ENCODE measurements at places on chromosomes 1 and 21.
A peak's percentile ranks its signal among the peaks of the same experiment; 100 is the strongest.

DNA sequence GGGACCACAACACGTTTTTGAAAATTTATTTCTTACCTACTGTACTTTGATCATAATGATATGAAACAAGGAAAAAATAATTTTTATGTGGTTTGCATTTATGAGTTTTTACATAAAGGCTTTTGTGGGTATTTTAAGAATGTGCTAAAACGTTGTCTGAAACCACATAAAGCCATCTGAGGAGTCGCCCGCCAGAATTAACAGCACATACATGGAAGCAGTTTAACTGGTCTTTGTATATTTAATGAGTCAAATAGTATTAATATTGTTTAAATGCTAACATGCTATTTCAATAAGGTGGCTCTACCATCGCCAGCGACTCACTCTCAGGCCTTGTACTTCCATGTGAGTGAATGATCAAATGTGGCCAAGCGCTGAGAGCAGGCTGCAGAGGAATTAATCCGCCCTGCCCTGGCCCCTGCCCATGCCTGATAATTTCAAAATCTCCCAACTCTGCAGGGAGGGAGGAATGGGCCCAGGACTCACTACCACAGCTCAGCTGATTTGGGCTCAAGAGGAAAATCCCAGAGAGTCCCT, 49.6 kb downstream of the SLC66A1 start:
- H3K4me3 ChIP-seq, result no peak overlapping the region
- H3K27ac ChIP-seq, result no peak overlapping the region
- peaks cover 2% of the 10 kb centered on the region for H3K36me3 ChIP-seq
- no peak for DNase-seq
- H3K4me1 ChIP-seq, result no peaks in the 10 kb centered on the region
- no peaks in the 10 kb centered on the region for H3K27me3 ChIP-seq

GRCh38 chr1:57637155-57637554, 213.3 kb upstream of the DAB1 start:
- no peak overlapping the region for H3K4me3 ChIP-seq
- no peaks in the 10 kb centered on the region for H3K27me3 ChIP-seq
- DNase-seq, result no peak
- H3K36me3 ChIP-seq, result no peaks in the 10 kb centered on the region
- H3K4me1 ChIP-seq, result no peaks in the 10 kb centered on the region
- H3K27ac ChIP-seq, result no peak overlapping the region

DNA sequence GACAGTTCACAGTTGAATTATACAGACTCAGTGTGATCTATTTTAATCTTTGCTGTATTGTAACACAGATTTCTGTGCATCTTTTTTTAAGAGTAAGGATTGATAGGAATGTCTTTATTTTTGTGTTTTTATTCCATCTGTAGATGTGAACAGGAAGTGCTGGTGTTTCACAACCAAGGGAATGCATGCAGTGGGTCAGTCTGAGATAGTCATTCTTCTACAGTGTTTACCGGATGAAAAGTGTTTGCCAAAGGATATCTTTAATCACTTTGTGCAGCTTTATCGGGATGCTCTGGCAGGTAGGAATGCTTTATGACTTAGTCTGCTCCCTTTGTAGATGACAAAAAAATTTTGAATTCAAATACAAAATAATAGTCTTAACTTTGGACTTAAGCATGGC, 84.5 kb downstream of the CC2D1B start:
- H3K4me1 ChIP-seq, result no peaks in the 10 kb centered on the region
- H3K27me3 ChIP-seq, result no peaks in the 10 kb centered on the region
- no peaks in the 10 kb centered on the region for H3K36me3 ChIP-seq
- no peak overlapping the region for H3K27ac ChIP-seq

DNA sequence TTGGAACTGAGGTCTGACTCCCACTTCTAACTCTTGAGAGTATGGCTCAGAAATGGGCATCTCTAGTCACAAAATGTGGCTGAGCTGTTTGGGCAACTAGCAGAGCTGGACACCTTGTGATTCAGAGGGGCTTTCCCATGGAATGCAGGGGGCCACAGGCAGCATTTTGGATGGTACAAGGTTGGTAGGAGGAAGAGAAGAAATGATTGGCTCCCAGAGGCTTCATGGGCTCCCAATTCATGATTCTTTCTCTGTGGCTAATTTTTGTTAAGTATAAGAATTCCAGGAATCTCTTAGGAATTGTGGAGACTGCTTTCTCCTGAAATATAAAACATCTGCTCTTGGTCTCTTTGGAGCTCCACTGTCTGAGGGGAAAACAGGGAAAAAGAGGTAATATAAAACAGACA, 49.7 kb downstream of the PBX1 start:
- no peak overlapping the region for H3K27ac ChIP-seq
- H3K4me1 ChIP-seq, result no peaks in the 10 kb centered on the region
- H3K27me3 ChIP-seq, result no peaks in the 10 kb centered on the region
- DNase-seq, result no peak
- no peak overlapping the region for H3K4me3 ChIP-seq

DNA sequence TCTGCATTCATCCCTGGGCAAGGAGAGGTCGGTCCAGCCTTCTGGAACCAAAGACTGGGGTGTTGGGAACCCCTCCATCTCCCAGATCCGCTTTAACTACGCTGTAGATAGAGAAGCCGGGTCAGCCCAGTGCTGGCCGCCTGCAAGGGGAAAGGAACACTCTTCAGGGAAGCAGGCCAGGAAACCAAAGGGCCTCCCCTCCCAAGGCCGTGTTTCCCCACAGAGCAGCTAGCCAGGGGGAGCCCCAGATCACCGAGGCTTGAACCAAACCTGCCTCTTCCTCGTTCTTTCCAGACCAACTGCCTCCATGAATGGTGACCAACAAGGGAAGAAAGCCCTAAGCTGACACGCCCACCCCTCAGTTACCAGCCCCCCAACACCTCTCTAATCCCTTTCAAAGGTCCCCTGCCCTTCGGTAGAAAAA, 1.2 kb upstream of the CHD5 start:
- H3K27ac ChIP-seq, result no peak overlapping the region
- H3K36me3 ChIP-seq, result peaks cover 3% of the 10 kb centered on the region
- DNase-seq, result no peak
- H3K27me3 ChIP-seq, result peaks cover 5% of the 10 kb centered on the region

- no peak overlapping the region for H3K27ac ChIP-seq
- no peaks in the 10 kb centered on the region for H3K27me3 ChIP-seq
- peak overlapping the region; percentile 79 for H3K4me3 ChIP-seq
- no peak for DNase-seq
- H3K4me1 ChIP-seq, result peaks cover 11% of the 10 kb centered on the region
- H3K36me3 ChIP-seq, result no peaks in the 10 kb centered on the region
Observed at GRCh38 chr21:34885125-34885524, 164.0 kb downstream of the RUNX1 start.

- no peak overlapping the region for H3K27ac ChIP-seq
Observed at GRCh38 chr1:12083766-12084165, 20.7 kb downstream of the TNFRSF8 start.

GRCh38 chr1:222909586-222909985, 94.7 kb downstream of the DISP1 start:
- no peak overlapping the region for H3K4me3 ChIP-seq
- H3K36me3 ChIP-seq, result no peaks in the 10 kb centered on the region
- no peaks in the 10 kb centered on the region for H3K4me1 ChIP-seq
- DNase-seq, result no peak
- H3K27me3 ChIP-seq, result no peaks in the 10 kb centered on the region
- H3K27ac ChIP-seq, result no peak overlapping the region

DNA sequence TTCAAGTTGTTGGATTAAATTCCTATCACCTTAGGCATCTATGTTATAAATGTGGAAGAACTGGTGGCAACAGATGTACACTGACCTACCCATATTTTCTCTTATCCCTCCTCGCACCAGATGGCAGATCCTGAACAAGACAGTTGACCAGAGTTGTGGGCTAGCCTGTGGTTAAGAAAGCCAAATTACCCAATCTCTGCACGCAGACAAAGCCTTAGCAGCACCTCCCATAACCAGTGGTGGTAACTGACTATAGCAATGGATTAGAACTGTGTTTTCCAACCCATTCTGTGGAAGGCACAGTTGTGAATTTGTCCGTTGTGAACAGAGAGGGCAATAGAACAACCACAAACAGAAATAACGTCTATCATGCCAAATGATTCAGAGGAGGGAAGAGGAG, 20.6 kb downstream of the ABCB10 start:
- H3K27me3 ChIP-seq, result no peaks in the 10 kb centered on the region
- no peaks in the 10 kb centered on the region for H3K4me1 ChIP-seq
- H3K4me3 ChIP-seq, result no peak overlapping the region
- no peak overlapping the region for H3K27ac ChIP-seq
- no peak for DNase-seq

DNA sequence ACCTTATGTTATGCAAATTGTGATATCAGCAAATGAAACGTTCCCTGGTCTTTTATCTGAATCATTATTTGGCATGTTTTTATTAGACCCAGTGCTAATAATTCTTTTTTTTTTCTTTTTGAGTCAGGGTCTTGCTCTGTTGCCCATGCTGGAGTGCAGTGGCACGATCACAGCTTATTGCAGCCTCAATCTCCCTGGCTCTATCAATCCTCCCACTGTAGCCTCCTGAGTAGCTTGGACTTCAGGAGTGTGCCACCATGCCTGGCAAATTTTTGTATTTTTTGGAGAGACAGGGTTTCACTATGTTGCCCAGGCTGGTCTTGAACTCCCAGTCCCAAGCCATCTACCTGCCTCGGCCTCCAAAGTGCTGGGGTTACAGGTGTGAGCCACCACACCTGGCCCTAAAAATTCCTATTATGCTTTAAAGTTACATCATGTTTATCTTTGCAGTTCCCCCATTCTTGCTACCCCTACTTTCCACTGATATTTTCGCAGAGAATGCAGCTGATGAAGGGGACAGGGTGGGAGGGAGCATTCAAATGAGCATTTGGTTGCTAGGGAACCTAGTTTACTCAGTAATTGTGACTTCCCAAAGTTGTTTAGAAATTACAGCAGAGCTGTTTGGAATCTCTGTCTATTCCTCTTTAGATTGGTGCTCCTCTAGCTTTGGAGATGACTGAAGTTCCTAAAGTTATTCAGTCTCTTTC, 18.4 kb downstream of the C1orf21 start:
- no peaks in the 10 kb centered on the region for H3K36me3 ChIP-seq
- H3K27me3 ChIP-seq, result no peaks in the 10 kb centered on the region
- H3K27ac ChIP-seq, result no peak overlapping the region
- DNase-seq, result no peak

DNA sequence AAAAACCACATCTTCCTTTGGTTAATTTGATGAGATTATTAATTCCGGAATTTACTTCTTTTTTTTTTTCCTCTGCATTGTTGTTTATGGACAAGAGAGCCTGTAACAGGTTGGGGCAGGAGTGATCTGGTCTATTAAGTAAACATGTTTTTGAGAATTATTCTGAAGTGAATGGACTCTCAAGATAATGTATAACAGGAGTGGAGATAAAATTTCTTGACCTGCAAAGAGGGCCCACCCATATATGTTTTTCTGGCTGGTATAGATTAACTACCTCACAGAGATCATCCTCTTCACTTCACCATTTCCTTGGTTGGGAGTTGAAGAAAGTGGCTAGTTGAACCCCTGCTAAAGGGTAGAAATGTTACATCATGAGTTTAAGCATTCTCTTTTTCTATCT, 10.7 kb downstream of the DDI2 start:
- peak overlapping the region; percentile 1 for H3K27ac ChIP-seq
- peaks cover 16% of the 10 kb centered on the region for H3K4me1 ChIP-seq
- no peak for DNase-seq
- no peak overlapping the region for H3K4me3 ChIP-seq

DNA sequence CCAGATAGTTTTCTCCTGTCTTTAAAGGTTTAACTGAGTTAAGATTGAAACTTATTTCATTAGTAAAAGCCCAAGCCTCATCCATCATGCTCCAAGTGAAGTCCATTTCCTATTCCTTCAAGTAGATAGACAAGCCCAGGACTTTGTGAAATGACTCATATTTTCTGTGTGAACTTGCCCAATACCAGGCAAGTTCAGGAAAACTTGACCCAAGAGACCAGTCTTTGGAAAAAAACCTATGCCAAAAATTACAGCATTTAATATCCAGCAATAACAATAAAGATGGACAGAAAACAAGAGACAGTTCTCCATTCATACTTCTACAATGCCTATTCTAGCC, 405 bp upstream of the RAB29 start:
- peaks cover 12% of the 10 kb centered on the region for H3K4me1 ChIP-seq
- DNase-seq, result no peak
- no peak overlapping the region for H3K27ac ChIP-seq
- H3K36me3 ChIP-seq, result no peaks in the 10 kb centered on the region
- H3K27me3 ChIP-seq, result no peaks in the 10 kb centered on the region

GRCh38 chr1:163263818-163264655, 57.7 kb upstream of the NUF2 start:
- DNase-seq, result no peak
- H3K4me1 ChIP-seq, result no peaks in the 10 kb centered on the region
- H3K4me3 ChIP-seq, result no peak overlapping the region
- H3K27ac ChIP-seq, result no peak overlapping the region
- H3K36me3 ChIP-seq, result no peaks in the 10 kb centered on the region

- H3K27ac ChIP-seq, result no peak overlapping the region
- no peak for DNase-seq
- no peaks in the 10 kb centered on the region for H3K27me3 ChIP-seq
- no peak overlapping the region for H3K4me3 ChIP-seq
- no peaks in the 10 kb centered on the region for H3K36me3 ChIP-seq
Observed at GRCh38 chr1:209621741-209622655, 30.2 kb downstream of the LAMB3 start.

DNA sequence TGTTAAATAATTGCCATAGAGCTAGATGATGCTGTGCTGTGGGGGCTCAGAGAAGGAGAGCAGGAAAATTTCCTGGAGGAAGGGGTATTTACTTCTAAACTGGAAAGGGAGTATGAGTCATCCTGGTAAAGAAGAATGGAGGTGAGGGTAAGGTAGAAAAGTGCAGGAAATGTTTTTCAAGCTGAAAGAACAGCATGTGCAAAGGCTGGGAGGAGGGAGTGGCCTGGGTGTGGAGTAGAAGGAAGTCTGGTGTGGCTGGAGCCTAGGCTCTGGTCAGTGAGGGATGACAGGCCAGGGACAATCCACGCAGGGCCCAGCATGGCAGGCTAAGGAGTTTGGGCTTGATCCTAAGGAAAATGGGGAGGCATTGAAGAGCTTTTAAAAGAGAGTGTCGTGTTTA, 45.9 kb downstream of the MATN1 start:
- H3K27ac ChIP-seq, result no peak overlapping the region
- no peak for DNase-seq
- H3K4me1 ChIP-seq, result no peaks in the 10 kb centered on the region
- no peak overlapping the region for H3K4me3 ChIP-seq

- H3K27ac ChIP-seq, result no peak overlapping the region
- DNase-seq, result no peak
- no peaks in the 10 kb centered on the region for H3K27me3 ChIP-seq
- no peak overlapping the region for H3K4me3 ChIP-seq
- peaks cover 4% of the 10 kb centered on the region for H3K4me1 ChIP-seq
Observed at GRCh38 chr1:241679404-241679803, 27.3 kb downstream of the WDR64 start.

DNA sequence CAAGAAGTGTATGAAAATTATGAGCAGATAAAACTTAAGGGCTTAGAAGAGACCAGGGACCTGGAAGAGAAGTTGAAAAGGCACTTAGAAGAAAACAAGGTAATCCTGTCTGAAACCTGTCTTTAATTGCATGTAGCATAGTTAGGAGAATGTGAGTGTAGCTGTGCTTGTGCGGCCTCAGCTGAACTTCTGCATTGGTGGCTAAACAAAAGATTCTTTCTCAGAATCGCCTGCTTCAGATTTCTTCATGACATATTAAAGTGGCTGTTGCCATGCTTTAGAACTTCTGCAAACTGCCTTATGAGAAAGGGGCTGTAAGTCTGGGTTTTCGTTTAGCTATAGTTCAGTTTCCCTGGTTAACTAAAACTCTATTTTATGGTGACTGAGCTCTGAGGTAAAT, 94.5 kb downstream of the VPS26C start:
- peaks cover 12% of the 10 kb centered on the region for H3K36me3 ChIP-seq
- H3K4me3 ChIP-seq, result no peak overlapping the region
- no peaks in the 10 kb centered on the region for H3K27me3 ChIP-seq
- H3K27ac ChIP-seq, result no peak overlapping the region
